Esophagus squamous epithelium (tissue), 5 donors: ENCODE measurements at places on chromosomes 5 and 9.

DNA sequence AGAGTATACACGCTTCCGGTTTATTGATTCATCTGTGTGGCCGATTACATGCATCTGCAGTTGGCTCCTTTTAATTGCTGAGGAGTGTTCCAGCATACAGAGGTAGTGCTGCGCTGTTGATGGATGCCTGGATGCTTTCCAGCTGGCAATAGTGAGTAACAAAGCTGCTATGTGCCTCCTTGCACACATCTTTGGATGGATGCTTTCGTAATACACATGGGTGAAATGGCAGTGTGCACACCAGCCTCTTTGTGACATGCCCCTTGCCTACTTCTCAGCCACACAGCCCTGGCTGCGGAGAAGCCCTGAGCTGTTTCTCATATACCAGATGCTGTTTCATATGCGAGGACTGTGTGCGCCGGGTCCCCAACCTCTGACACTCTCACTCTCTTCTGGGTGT is 151.0 kb downstream of the GADD45G start:
- DNase-seq: no peak

GRCh38 chr5:156893517-156893916 is 43.4 kb downstream of the PPP1R2B start:
- no peak for DNase-seq

DNA sequence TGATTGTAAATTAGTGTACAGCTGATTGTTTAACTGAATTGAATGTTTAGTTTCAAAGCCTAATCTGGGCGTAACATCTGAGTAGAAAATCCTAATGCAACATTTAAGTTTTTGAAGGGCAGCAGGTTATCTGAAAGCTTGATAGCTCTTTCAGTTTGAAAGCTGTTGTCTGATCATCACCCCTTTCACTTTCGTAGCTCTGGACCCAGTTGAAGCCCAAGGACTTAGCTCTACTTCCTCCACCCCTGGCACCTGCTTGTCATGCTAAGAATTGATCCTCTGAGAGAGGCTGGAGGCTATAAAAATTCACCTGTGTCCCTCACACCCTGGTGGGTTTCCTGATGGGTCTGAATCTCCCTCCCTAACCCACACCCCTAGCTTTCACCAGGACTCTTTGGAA is 86.0 kb downstream of the ZFAND5 start:
- no peak for DNase-seq

DNA sequence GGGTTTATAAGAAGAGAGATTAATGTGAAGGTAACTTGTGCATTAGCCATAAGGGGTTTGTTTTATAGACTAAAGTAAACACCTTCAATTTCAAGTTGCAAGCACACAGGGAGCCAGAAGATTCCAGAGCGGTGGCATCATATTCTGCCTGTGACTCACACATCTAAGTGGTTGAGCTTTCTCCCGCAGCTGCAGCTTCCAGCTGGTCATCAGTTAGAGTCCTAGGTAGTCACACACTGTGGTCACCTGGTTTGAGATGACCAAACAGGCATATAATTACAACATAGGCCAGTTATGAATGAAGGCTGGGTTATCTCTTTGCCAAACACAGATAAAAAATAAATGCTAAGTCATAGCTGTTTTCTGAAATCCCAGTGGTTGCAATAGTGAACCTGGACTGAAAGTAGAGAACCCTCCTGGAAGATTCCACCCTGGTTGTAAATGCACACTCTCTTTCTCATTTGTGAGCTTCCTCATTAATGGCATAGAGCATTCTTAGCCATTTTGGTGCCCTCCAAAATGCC is 171.3 kb downstream of the GDNF start:
- no peak for DNase-seq

GRCh38 chr9:129666575-129666974 is 1.1 kb downstream of the PRRX2 start:
- no peak for DNase-seq

GRCh38 chr9:126221480-126221879 is 105.1 kb upstream of the MVB12B start:
- no peak for DNase-seq

GRCh38 chr5:83563631-83564030 is 92.1 kb downstream of the VCAN start:
- no peak for DNase-seq

GRCh38 chr9:77546376-77546950 is 101.7 kb downstream of the GNA14 start:
- no peak for DNase-seq

GRCh38 chr9:110115826-110116542 is 92.0 kb downstream of the C9orf152 start:
- DNase-seq: no peak

- DNase-seq: no peak
Measured at GRCh38 chr9:20379804-20380225, 242.5 kb downstream of the MLLT3 start.

DNA sequence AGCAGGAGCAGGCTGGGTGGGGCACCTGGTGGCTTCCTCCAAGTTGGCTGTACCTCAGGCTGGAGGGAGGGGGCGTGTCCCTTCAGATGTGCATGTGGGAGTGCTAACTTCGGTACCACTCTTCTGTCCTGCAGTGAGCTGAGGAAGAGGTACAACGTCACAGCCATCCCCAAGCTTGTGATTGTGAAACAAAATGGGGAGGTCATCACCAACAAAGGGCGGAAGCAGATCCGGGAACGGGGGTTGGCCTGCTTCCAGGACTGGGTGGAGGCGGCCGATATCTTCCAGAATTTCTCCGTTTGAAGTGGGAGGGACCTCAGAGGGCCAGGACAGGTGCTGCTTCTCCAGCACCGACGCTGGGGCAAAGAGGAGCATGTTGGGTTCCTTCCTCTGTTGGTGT is 9.3 kb downstream of the NXNL2 start:
- no peak for DNase-seq
